Activated T-helper 17 cell treated with anti-CD3 and anti-CD28 coated beads, Interleukin-2, amount 50 U/mL, for 72 hours (primary cell): ENCODE measurements at places on chromosomes 1 and 21. TPM values are rescaled to one million over a fixed set of nuclear protein-coding genes. Genes with fewer than 3 reads are reported as not detected.

GRCh38 chr21:36803816-36804439 lies 105.0 kb downstream of the SIM2 start:
- ATAC-seq: no peak

DNA sequence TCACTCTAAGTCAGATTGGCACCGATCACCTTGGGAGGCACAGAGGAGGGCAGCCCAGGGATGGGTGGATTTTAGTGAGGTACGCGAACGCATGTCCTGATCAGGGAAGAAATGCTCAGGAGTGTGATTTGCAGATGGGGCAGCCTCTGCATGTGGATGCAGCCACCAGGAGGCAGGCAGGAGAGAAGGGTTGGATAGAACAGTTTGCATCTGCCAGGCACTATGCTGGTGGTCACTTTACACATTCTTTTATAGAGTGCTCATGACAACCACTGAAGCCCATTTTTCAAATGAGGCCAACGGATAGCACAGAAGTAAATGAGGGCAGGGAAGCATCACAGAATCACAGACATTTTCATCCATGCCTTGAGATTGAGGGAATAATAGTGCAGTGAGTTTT lies 5.7 kb downstream of the LAMB3 start:
- ATAC-seq: no peak

DNA sequence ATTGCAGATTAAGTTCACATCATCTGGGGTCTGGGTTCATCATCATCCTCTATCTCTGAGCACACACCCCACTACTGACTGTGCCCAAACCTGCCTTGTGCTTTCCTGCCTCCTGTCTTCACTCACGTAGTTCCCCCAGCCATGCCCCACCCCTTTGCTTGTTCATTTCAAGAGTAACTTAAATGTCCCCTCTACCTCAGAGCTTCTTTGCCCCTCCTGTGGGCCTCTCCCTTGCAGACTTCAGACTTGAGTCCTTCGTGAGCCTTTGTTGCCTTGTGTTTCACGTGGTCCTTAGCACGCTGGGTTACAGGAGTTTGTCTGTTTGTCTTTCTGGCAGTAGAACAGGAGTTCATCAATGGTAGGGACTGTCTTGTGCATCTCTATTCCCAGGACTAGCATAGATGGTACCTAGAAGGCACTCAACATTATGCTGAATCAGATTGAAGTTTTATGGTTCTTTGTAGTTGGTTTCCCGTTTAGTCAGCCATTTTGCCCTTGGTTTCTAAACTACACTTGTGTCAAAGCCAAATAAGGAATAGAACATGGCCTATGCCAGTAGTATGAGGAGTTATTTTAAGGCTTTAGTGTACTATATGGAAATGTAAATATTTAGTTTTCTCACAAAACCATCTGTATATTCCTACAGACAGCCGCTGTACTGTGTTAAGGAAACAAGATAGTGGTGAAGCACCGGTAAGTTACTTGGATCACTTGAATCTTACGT lies 86.2 kb downstream of the TTC3 start:
- peak; percentile 94 for ATAC-seq

DNA sequence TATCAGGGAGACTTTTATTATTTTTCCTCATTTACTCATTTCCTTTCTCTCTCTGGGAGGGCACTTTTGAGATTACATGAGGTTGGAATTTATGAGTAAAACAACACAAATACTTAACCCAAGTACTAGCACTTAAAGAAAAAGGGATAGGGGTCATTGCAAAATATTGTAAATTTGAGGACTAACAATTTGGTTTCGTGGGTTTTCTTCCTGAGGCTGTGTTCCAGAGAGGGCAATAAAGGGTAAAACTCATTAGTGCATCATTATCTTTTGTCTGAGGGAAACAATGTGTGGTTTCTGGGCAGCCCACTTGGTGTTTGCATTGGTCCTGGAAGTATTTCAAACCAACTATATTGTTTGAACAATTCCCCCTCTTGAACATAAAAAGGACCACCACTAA lies 96.5 kb downstream of the GREM2 start:
- no peak for ATAC-seq

- no peak for ATAC-seq
Measured at GRCh38 chr1:184861755-184862336, 107.2 kb upstream of the EDEM3 start.

DNA sequence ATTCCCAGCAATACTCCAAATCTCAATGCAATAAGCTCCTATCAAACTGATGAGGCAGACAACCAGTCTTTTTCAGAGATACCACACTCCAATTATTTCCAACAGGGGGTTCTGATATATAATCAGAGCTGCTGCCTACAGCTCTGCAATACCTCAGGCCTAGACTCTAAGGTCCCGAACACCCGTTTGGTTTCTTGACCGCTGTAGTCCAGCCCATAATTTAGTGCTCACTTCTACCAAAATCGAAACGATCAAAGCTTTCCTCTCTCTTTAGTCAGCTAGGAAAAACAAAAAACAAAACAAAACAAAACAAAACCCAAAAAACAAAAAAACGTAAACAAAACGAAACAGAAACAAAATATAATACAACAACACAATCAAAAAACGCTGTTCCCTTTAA lies 453.0 kb downstream of the NEGR1 start:
- ATAC-seq: no peak

DNA sequence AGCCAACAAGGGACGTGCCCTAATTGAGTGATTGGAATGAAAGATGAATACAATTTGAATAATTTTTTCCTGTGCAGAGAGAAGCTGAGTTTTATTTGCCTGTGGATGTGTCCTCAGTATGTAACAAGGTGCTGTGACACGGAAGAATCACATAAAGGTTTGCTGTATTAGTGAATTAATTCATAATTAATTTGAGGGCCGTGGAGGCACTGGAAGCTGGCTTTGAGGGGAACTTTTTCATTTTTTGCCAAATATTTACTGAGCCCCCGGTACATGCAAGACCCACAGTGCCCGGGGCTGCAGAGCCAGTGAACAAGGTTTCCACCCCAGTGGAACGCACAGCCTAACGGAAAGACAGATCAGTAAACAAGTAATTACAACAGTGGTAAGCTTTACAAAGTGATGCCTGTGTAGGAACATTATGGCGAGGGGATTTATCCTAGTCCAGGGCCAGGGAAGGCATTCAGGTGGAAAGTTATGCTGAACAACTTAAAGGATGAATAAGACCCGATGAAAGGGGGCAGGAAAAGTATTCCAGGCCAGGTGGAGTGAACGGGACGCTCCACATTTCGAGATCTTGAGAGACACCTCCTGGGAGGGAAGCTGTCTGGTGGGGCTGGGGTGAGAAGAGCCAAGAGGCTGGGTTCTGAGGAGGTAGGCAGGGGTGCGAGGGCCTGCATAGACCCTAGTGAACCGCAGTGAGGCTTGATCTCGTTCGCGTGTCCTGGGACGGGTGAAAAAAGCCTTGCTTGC lies 773 bp upstream of the RCC2 start:
- no peak for ATAC-seq

DNA sequence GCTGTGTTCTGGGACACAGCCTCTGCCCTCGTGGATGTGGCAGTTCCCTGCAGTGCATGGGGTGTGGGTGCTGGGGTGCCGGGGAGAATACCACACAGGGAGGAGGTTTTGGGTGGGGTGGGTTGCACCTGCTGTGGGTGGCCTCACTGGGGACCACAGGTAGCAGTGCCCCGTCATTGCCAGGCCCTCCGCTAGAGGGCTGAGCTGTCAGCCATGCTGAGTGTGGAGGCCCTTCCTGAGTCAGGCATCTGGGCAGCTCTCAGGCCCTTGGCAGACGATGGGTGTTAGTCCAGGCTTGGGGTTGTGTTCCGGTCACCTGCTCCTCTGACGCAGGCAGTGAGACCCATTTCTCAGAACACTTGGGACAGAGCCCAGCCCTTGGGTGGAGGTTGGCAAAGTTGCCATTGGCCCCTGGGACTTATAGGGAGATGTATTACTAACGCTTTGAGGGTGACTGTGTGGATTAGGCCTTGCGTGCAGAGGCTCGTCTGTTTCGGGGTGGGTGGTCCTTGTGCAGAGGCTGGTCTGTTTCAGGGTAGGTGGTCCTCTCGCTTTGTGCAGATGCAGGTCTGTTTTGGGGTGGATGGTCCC lies 23.9 kb downstream of the PCNT start:
- ATAC-seq: no peak

GRCh38 chr1:118841521-118841920 lies 146.6 kb downstream of the TBX15 start:
- ATAC-seq: no peak

The ARHGEF16 gene
- not detected for total RNA-seq

The SPRR2G gene
- total RNA-seq: not detected

The CNTN2 gene
- not detected for total RNA-seq

The S100A7 gene
- not detected for total RNA-seq

The PCP4L1 gene
- 0.86 TPM for total RNA-seq

The PLXNA2 gene
- not detected for total RNA-seq

The LCE1B gene
- not detected for total RNA-seq

The FMO2 gene
- total RNA-seq: not detected
